ENCODE measurements at places on chromosomes 12 and 14.

DNA sequence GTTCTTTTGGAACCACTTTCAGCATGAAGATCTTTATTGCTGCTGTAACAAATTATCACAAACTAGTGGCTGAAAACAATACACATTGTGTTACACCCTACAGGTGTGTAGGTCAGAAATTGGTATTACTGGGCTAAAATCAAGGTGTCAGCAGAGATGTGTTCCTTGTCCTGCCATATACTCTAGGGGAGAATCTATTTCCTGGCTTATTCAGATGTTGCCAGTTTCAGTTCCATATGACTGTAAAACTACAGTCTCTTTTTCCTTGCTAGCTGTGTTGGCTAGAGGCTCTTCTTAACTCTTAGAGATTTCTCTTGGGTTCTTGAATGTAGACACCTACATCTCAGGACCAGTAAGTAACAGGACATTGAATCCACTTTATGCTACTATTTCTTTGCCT is 215.6 kb upstream of the PPFIA2 start:
- no peak for DNase-seq

GRCh38 chr14:56241461-56241860 is 123.2 kb downstream of the PELI2 start:
- DNase-seq = no peak

- no peak for DNase-seq
Measured at GRCh38 chr12:52778833-52779232, 1.7 kb upstream of the KRT76 start.

DNA sequence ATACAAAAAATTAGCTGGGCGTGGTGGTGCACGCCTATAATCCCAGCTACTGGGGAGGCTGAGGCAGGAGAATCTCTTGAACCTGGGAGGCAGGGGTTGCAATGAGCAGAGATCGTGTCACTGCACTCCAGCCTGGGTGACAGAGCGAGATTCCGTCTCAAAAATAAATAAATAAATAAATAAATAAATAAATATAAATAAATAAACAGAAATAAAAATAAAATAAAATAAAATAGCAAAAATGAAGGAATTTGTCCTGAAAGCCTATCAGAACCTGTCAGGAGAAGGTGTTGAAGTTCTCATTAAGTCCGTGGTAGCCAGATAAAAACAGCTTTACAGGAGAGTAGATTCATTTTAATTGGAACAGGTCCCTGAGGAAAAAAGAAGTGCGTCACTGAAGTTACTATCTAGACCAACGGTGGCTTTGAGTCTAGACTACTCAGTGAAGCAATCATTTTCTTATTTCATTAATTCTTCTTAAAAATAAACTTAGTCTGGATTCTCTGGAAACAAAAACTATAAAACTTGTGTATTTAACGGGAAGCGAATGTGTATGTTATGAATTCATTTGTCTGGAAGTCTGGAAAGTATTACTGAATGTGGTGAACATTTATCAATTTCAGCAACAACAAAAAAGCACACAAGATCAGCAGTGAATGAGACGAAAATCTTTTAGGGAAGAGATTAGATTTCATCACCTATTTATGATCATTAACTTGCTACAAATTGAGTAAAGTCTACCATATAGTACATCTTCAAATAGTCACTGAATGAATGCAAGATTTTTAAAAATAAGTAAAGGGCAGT is 248.5 kb upstream of the PDE3A start:
- DNase-seq = no peak

DNA sequence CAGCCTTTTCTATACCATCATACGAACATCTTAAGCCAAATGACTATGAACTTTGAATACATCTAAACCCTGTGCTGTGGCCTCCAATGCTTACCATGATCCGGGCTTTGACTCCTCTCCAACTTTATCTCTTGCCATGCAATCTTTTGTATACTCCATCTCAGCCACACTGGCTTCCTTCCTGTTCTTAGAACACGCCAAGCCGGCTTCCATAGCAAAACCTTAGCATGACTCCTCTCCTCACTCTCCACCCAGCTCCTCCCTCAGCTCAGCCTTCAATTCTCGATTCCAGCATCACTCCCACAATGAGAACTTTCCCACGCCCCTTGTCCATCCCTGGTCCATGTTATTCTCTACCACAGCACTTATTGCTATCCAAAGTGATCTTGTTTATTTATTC is 228.3 kb downstream of the NTF3 start:
- DNase-seq = no peak

- DNase-seq = no peak
Measured at GRCh38 chr14:58862416-58863160, 224.8 kb downstream of the DACT1 start.

GRCh38 chr12:102962986-102963385 is 5.5 kb downstream of the ASCL1 start:
- no peak for DNase-seq

DNA sequence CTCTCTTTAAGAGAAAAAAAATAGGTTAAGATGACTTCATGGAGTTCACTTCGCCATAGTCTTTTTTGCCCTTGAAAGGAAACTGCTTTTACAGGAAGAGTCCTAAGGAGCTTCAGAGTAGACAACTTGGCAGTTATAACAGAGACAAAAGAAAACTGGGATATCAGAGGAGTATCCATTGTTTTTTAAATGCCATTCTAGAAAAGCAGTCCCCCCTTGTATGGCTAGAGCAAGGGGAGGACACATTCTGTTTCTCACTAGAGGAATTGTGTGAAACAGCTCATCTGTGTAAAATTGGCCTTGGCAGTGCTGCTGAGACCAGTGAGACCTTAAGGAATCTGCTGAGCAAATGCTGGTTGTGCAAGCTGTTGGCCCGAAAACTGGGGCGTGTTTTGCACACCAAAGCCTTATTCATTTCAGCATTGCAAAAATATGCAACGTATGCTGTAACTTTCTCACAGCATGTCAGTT is 128.0 kb downstream of the GPR135 start:
- DNase-seq = no peak

DNA sequence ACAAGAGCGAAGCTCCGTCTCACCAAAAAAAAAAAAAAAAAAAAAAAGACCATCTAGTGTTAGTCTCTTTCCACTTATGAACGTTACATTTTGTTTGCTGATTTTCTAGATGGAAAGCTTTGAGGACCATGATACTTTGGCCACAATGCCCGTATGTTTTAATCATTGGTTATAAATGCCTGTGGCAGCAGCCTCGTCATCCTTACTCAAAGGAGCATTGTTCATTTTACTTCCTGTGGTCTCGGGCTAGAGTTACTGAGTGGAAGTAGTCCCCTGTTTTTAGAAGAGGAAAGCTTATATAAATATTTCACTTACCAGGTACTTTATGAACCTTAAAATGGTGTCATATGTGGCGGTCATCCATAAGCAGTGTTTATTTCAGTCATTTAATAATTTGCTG is 359.9 kb downstream of the AEBP2 start:
- no peak for DNase-seq

GRCh38 chr12:47993491-47993890 is 10.8 kb downstream of the COL2A1 start:
- DNase-seq = no peak

DNA sequence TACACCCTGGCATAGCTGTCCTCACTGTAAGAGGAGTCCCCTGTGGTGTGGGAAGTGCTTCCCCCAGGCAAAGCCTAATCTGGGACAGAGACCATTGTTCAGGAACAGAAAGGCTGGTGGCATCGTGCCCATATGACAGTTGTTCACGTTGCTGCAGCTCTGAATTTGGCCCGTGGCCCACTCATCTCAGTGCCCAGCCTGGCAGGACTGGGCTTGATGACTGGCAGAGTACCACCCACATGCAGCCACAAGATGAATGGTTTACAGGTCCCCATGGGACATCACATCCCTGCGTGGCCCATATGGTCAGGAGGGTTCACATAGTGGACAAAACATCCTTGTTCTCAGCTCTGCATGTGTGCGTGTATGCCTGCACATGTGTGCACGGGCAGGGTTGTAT is 17.5 kb downstream of the IQSEC3 start:
- no peak for DNase-seq

DNA sequence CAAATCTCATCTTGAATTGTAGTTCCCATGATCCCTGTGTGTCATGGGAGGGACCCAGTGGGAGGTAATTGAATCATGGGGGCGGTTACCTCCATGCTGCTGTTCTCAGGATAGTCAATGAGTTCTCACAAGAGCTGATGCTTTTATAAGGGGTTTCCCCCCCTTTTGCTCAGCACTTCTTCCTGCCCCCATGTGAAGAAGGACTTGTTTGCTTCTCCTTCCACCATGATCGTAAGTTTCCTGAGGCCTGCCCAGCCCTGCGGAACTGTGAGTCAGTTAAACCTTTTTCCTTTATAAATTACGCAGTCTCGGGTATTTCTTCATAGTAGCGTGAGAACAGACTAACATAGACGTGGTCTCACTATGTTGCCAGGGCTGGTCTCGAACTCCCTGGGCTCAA is 56.1 kb upstream of the EIF5 start:
- DNase-seq = no peak

GRCh38 chr14:100857233-100857922 is 31.5 kb downstream of the MEG3 start:
- no peak for DNase-seq

- DNase-seq = no peak
Measured at GRCh38 chr12:71276541-71276940, 118.7 kb upstream of the TSPAN8 start.

DNA sequence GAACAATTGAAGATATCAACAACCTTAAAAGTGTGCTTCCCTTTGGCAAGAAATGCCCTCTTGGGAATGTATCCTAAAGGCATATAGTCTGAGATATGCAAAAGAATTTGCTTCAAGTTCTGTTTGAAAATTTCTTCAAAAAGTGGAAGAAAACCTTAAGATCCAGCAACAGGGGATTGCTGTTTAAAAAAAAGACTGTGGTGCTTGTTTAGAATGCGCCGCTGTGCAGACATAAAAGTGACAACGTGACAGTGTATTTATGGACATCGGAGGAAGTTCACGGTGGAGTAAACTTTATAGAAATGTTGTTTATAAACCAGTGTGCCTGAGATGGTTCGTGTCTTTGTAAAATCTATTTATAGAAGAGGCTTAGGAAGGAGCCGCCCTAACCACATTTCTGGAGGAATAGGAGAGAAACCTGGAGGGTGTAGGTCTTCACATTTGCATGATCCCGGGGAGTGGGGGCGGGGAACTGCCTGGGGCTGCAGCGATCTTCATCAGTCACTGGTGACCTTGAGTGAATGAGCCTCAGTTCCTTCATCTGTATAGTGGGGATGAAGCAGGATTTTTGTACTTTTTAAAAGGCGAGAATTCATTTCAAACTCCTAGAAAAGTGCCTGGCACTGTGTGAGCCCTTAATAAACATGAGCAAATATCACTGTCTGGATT is 27.5 kb downstream of the ADGRD1 start:
- DNase-seq = no peak

GRCh38 chr12:91098941-91099340 is 12.4 kb downstream of the LUM start:
- no peak for DNase-seq

- DNase-seq = no peak
Measured at GRCh38 chr14:64581363-64581762, 31.6 kb downstream of the PPP1R36 start.

DNA sequence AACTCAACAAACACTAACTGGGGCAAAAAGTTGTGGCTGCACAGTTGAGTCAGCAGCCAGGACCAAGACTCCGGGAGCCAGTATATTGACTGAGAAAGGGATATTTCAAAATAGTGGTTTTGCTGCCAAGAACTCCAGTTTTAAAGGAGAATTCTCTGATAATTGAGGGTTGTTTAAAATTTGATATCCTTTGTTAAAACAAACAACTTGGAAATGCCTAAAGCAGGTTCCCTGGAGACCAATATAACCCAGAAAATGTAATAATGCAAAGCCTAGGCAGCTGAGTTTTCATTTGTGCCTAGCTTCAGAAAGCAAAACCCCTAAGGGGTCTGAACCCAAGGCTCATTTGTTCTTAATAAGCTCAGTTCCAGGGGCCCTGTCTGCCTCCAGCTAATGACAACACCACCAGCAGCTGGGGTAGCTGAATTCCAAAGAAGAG is 311.7 kb upstream of the CCDC196 start:
- no peak for DNase-seq

- no peak for DNase-seq
Measured at GRCh38 chr12:31780096-31780495, 51.3 kb upstream of the AMN1 start.

GRCh38 chr14:52551696-52552062 is 626 bp downstream of the TXNDC16 start:
- DNase-seq = no peak

GRCh38 chr12:121577443-121578180 is 3.2 kb downstream of the KDM2B start:
- no peak for DNase-seq

DNA sequence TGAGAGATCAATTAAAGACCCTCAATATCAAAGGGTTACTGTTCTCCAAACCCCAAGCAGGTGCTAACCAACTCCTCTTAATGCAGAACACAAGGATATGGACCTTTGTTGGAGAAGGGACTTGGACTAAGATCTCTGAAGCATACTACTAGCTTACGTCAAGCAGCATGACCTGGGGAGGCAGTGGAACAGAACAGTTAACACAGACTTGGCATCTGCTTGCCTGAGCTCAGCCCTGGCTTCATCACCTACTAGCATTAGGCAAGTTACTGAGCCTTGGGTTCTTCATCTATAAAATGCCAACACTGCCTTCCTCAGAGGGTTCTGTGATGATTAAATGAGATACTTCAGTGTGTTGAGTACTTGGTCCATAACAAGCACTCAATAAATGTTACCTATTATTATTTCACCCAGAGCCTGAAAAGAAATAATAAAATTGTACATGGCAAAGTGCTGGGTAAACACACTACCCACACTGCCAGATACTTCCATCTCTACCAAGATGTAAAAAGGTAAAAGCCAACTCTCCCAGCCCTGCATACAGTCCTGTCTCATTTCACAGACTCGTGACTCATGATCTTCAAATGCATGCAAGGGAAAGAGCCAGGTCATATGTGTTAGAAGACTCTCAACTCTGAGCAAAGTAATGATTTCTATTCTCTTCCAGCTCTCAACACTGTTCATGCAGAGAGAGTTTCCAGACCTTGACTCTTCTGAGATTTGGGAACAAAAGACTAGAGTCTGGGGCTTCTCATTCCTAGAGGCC is 39.7 kb downstream of the FMNL3 start:
- no peak for DNase-seq

GRCh38 chr12:88793096-88793495 is 212.8 kb upstream of the KITLG start:
- no peak for DNase-seq

DNA sequence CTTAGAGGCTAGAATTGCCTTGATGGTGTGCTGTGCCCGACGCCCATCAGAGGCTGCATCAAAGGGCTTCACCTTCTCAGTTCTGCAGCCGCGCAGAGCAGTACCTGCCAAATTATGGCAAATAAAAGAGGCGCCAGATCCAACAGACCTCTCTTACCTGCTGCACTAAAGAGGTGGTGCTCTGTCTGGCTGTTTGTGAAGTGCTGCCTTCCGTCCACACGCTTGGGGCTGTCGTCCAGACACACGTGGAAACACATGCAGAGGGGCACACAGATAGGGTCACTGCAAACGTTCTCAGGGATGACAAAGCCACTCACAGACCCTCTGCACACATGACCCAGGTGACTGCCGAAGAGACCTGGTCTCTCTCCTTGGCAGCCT is 617.5 kb downstream of the VRK1 start:
- no peak for DNase-seq
